ENCODE measurements at places on chromosomes 5 and 9.

- no peak for DNase-seq
Observed at GRCh38 chr9:134384811-134385479, 58.7 kb downstream of the RXRA start.

DNA sequence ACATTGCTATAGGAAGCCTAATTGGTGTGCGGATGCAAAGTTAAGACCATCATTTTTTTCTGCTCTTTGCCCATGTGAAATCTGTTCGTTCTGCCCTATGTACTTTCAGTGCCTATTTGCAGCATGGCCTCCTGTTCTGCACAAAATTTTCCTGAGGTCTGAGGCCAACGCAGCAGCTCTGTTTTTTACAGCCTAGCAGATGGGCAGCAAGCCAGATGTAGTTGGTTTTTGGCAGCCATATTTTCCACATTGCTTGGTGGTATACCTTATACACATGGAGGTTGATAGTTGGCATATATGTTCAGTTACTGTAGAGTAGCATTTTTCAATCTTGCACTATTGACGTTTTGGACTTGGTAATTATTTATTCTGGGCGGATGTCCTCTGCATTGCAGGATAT is 133.5 kb upstream of the MRPS30 start:
- DNase-seq: no peak

DNA sequence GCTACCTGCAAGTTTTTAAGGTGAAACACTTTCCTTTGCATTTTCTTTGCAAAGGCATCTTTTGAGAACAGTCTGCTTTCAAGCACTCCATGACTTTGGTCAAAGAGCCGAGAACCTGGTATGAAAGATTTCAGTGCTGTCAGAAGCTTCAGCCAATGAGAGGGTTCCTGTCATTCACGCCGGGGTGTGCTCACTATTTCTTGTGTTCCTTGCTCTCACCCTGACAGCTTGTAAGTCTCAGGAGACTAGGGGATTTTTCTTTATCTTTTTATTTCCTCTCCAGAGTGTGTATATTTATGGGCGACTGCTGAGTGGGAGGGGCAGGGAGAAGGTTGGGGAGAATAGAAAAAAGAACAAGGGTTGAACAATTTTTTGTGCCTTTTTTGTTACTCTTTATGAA is 334.0 kb downstream of the PSAT1 start:
- no peak for DNase-seq

GRCh38 chr5:59246145-59246869 is 647.2 kb downstream of the PDE4D start:
- DNase-seq: no peak

- no peak for DNase-seq
Observed at GRCh38 chr5:37055383-37055990, 178.9 kb downstream of the NIPBL start.

DNA sequence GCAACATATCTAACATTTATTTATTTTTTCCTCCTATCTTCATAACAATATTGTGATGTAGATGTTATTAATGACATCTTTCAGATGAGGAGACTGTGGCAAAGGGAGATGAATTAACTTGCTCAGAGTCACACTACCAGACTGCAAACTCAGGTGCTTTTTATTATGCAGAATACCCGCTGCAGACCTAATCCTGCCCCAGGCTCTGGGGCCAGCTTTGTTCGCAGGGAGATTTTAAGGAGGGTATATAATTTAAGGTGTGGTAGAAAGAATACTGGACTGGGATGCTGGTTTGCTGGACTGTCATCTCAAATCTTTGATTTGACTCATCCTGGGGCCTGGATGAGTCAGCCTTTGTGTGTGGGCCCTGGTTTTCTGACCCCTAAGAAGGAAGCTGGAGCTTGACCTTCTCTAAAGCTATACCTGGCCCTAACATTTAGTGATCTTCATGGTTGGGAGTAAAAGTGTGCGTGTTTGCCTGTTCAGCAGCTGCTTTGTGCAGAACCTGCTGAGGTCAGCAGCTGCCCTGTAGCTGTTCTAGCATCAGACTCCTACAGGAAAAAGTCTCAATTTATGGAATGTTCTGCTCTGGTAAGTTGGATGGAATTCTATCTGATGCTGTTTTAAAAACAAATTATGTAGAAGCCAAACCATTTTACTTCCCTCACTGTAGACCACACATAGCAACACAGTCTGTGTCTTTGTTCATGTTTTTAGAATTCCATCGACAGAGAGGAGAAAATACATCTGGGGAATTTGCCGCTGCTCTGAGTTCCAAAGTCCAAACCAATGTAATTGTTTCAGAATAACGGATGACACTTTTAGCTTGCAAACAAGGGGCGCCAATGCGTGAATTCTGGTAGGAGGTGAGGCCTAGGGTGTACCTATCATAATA is 4.5 kb downstream of the SLC36A1 start:
- DNase-seq: no peak

- DNase-seq: no peak
Observed at GRCh38 chr9:76817489-76817888, 53.3 kb downstream of the PCA3 start.

DNA sequence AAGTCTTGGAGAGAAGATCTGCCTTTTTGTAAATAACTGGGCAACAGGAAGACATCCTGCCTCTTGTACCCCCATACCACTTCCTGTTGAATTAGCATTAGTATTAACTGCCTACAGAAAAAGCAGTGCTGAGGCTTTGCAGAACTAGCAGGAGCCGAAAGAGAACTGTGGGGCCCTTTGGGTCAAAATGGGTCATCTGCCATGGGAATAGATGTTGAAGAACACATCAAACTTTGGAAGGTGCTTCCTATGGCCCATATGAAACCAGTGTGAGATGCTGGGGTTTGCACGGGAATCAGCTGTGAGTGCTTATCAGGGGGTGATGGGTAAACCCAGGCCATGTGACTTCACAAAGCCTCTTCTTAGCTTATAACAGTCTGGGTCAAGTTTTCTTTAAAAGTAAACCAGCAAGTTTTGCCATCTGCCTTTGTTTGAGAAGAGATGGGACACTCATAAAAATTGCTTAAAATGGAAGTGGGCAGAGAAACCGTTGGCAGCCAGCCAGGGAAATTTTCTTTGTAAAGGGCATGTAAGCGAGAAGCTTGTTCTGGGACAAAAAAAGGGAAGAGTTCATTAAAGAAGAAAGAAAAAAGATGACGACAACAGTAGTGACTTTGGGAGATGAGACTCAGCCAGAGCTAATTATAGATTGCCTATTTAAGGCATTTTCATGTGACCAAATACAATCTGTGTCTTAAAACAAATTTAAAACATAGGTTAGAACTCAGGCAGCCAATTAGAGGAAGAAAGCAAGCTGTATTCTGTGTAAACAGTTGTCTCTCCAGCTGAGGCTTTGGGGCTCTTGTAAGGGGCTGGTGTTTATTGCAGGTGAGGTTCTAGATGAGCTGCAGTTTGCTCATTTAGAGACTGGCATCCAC is 4.4 kb downstream of the SLC25A25 start:
- no peak for DNase-seq

DNA sequence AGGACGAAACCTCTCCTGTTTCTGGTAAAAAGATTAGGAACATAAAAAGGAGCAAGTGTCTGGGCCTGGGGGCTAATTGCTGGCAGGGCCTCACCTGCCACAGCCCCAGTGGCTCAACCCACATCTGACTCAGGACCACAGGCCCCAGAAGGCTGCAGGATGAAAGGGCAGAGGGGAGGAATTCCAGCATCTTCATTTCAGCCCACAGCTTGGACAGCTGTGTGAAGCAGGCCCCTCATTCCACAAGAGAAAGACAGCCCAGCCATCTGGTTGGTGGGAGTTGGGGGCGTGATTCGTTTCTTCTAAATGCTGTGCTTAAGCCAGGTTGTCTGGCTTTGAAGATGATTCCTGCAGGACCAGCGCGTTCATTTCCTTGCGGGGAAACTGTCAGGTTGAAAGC is 29.1 kb downstream of the NKX2-5 start:
- DNase-seq: no peak

- no peak for DNase-seq
Observed at GRCh38 chr9:91100878-91101450, 260.8 kb downstream of the AUH start.

- no peak for DNase-seq
Observed at GRCh38 chr5:82319651-82320376, 41.7 kb upstream of the RPS23 start.

GRCh38 chr5:154878642-154879335 is 20.4 kb downstream of the CNOT8 start:
- DNase-seq: no peak

GRCh38 chr5:157214415-157214814 is 33.8 kb downstream of the ITK start:
- no peak for DNase-seq

GRCh38 chr9:92266486-92266885 is 27.0 kb downstream of the IARS1 start:
- no peak for DNase-seq

- no peak for DNase-seq
Observed at GRCh38 chr5:169423580-169424278, 122.8 kb upstream of the SLIT3 start.

DNA sequence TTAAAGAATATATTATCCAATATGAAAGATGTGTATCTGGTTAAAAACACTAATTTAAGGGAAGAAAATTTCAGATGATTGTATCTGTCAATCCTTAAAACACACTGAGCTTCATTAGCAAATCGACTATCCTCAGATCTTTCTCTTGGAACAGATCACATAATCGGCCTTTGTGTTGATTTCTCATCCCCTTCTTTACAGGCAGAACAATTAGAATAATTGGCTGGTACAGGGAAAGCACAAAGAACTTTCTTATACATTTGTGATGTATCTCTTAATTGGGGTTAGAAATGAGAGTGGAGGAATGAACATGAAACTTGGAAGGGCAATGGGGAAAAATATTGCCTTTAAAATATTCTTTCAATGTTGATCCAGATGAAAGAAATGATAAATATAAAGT is 662.1 kb downstream of the TLE4 start:
- no peak for DNase-seq

- DNase-seq: no peak
Observed at GRCh38 chr5:75325242-75325641, 11.8 kb upstream of the HMGCR start.

DNA sequence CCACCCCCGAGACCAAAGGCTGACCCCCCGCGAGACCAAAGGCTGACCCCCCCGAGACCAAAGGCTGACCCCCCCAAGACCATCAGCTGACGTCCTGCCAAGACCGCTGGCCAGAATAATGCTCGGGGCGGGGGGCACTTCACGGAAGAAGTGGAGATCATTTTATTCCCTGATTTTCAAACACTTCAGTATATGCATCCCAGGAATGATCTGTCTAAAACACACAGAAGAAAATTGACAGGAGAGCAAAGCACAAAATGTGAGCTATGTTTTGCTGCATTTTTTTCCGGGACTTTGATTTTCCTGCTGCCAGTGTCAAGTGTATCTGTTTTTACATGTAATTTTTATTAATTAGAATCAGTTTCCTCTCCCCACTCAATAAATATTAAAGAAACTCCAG is 67.1 kb downstream of the ADAMTS2 start:
- DNase-seq: no peak

DNA sequence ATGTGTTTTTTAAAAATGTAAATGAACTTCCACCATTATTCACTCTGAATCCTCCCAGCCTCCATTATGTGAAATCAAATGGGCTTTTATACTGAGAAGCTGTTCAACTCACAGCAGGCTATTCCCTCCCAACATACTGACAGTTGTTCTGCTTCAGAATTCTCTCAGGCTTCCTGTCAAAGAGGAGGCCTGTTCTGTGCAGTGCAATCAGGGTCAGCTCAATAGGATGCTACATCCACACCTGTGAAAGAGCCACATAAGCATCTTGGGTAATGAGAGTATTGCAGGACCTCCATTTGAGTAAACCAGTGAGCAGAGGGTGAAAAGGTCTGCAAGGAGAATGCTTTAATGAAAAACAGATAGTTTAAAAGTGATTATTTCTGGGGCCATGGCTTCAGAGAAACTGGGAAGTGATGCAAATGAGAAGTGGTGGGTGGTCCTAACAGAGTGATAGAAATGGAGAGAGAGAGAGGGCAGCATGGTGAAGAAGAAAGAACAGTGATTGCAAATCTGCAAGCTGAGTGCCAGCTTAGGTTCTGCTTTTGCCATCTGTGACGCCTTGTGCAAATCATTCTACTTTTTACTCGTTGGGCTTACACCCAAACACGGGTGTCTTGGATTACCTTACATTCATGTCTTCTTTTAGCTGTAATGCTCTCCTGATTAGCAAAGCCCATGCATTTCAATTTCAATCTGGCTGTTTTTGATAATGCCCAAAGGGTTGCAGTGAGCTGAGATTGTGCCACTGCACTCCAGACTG is 202.5 kb upstream of the NMUR2 start:
- DNase-seq: no peak

- DNase-seq: no peak
Observed at GRCh38 chr5:95027775-95028174, 257.1 kb downstream of the MCTP1 start.

GRCh38 chr9:19640014-19640413 is 148.8 kb downstream of the SLC24A2 start:
- no peak for DNase-seq

GRCh38 chr5:64634997-64635686 is 55.2 kb upstream of the SHISAL2B start:
- DNase-seq: peak; percentile 28

DNA sequence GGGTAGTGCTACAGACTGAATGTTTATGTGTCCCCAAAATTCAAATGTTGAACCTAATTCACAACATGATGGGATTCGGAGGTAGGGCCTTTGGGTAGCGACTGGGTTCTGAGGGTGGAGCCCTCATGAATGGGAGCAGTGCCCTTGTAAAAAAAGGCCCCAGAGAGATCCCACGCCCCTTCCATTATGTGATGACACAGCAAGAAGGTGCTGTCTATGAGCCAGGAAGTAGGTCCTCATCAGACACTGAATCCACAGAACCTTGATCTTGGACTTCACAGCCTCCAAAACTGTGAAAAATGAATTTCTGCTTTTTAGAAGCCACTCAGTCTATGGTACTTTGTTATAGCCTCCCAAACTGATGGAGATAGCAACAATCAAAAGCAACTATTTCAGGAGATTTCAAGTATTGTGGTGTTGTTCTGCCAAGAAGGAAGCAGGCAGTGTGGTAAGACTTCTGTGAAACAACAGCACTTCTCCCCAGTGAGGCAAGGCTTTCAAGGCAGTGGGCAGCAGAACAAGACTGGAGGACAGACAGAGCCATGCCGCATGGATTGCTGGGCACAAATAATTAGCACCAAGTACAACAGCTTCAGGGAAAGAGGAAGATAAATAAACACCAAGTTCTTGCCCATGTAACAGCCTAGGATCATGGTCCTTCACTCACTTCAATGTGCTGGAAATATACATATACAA is 76.1 kb downstream of the OR2K2 start:
- no peak for DNase-seq

GRCh38 chr5:81936066-81936465 is 35.8 kb upstream of the ATG10 start:
- no peak for DNase-seq

GRCh38 chr9:23663536-23663935 is 162.5 kb downstream of the ELAVL2 start:
- DNase-seq: no peak

GRCh38 chr5:73989956-73990355 is 364.0 kb downstream of the ARHGEF28 start:
- no peak for DNase-seq

All from Panc1 (cell line).